ENCODE measurements at places on chromosomes 5 and 9.
A peak's percentile ranks its signal among the peaks of the same experiment; 100 is the strongest.

GRCh38 chr5:31987985-31988710 lies 186.0 kb downstream of the GOLPH3 start:
- DNase-seq = no peak

DNA sequence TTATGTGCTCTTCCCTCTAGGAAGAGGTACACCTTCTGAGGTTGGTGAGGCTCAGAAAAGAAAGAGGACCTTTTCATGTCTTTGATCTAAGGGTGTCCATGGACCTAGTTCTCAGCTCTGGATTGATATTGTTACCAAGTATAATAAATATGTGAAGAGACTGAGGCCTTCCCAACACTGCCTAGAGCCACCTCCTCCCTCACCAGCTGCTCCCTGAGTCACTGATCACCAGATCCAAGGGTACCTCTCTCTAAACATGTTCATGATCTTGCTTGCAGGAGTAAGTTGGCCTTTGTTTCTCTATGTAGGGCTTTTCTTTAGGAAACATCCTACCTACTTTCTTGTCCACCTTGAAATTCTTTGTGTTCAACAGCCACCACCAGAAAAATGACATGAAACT lies 218.8 kb upstream of the ADRA1B start:
- no peak for DNase-seq

GRCh38 chr5:162474239-162474638 lies 406.7 kb downstream of the GABRG2 start:
- DNase-seq = no peak

- DNase-seq = no peak
Observed at GRCh38 chr5:163574472-163575440, 69.3 kb downstream of the MAT2B start.

DNA sequence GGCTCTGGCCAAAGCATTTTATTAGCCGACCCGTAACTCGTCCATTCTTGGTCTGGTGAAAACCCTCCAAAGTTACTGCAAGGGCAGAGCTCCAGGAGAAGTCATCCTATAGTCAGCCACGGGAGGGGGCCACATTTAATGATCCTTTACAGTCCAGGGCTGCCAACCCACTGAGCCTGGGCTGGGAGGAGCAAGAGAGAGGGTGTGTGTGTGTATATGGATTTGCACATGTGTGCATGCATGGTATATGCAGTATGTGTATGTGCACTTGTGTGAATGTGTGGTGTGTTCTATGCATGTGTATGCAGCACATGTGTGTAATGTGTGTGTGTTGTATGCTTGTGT lies 4.2 kb upstream of the RASGEF1C start:
- no peak for DNase-seq

DNA sequence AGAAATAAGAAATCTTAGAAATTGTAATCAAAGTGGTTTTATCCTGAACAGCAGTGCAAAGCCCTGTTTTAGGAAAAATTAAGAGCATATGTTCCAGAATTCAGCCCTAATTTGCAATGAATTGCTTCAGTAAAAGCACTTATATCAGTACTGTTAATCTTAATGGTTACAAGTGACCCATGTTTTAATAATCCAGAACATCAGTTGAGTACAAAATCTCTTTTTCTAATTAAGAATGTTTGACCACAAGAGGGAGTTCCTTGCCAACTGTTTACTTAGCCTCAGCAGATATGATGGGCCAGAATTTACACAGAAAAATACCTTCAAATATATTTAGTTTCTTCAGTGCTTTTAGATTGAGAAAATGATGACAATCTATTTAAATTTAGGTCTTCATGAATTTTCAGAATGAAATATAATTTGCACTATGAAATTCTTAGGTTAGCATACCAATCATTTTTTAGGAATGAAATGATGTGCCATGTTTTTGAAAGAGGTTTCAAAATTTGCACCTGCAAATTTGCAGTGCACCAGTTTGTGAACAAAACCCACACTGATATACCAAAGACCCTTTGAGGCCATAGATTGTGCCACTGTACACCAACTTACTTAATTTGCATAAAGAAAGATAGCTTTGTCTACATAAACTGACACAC lies 926.3 kb upstream of the ARRDC3 start:
- DNase-seq = peak; percentile 52

DNA sequence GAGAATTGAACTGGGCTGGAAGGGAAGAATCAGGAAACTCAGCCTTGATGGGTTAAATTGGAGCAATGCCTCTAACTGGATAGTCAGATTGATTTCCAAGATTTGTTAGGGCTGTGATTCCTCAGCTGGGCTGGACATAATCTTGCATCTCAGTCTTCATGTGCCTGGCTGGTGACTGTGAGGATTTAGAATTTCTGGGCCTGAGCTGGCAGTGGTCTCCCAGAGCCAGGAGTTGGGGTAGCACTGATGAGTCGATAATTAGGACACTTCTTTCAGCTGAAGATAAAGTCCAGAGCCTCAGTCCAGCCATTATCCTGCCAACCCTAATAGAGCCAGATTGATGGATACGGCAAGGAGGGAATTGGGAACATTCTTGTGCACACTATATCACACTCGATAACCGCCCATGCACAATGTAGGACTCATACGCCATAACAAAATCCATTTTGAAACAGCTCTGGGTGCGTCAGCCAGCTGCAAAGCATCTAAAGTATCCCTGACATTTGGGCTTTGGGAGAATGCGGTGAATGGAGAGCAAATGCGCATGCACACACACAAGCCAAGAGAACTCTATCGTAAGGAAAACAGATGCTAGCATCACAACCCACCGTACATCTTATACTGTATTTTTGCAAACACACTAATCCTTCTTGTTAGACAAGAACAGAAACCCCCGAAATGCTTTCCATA lies 405.1 kb upstream of the KLF4 start:
- peak; percentile 12 for DNase-seq

GRCh38 chr5:27124590-27124989 lies 86.2 kb upstream of the CDH9 start:
- DNase-seq = peak; percentile 69

DNA sequence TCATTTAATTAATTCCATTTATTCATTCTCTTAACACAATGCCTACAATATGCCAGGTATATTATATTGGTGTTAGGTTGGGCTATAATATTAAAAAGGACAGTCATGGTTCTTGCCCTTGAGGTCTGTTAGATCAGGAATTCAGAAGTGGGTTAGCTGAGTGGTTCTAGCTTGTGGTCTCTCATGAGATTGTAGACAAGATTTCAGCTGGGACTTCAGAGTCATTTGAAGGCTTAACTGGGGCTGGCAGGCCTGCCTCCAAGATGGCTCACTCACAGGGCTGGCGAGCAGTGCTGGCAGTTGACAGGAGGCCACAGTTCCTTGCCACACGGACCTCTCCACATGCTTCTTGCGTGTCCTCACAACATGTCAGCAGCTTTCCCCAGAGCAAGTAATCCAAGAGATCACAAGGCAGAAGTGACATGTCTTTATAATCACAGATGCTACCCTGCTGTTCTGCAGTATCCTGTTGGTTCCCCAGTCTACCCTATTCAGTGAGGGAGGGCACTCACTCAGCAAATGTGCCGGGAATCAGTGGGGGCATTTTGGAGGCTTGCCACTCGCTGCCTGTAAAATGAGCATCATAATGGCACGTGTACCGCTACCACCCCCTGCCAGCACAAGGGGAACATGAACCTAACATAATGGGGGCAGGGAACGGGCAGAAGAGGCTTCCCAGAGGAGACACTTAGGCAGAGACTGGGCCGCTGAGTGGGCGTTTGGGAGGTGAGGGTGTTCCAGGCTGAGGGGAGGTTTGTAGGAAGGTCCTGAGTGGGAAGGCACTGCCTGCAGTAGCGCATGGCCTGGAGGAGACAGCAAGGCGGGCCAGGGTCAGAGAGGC lies 70.0 kb downstream of the EXOSC2 start:
- no peak for DNase-seq

DNA sequence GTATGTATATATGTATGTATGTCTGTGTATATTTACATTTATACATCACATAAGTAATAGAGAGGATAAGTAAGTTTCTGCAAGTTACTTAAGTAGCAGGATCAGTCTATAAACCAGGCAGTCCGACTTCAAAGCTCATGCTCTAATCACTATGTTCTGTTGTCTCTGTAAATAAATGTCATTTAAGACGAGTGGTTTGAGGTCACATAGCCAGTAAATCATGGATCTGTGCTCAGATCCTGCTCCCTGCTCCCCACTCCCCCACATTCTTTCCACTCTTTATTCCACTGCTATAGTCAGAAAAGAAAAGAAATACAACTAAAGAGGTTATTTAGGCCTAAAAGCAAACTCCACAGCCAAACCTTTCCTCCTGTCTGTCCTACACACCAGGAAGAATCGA lies 90.4 kb downstream of the SERINC5 start:
- DNase-seq = no peak

DNA sequence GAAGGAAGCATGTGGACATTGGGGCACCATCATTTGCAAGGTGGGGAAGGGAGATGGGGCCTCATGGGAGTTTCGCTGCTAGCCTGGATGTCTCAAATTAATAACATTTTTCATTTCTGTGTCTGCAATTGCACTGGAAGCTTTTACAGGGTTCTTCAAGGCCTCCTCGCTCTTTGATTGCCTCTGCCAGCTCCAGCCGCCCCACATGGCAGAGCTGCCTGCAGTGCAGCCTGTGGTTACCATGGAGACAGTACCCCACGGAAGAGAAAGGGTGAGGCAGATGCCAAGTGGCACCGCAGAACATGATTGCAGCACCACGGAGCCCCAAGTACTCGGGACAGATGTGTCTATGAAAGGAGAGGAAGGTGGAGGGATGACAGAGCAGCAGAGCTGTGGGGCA lies 25.4 kb downstream of the CTNND2 start:
- no peak for DNase-seq

DNA sequence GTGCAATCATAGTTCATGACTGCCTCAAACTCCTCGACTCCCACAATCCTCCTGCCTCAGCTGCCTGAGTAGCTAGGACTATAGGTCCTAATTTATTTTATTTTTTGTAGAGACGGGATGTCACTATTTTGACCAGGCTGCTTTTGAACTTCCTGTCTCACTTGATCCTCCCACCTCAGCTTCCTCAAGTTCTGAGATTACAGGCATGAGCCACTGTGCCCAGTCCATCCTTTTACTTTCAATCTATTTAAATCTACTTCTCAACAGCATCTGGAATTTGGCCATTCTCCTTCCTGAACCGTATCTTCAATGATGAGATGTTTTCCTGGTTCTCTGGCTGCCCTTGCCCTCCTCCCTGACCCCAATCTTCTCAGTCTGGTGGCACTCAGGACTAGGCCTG lies 12.2 kb upstream of the GRIN1 start:
- DNase-seq = no peak

DNA sequence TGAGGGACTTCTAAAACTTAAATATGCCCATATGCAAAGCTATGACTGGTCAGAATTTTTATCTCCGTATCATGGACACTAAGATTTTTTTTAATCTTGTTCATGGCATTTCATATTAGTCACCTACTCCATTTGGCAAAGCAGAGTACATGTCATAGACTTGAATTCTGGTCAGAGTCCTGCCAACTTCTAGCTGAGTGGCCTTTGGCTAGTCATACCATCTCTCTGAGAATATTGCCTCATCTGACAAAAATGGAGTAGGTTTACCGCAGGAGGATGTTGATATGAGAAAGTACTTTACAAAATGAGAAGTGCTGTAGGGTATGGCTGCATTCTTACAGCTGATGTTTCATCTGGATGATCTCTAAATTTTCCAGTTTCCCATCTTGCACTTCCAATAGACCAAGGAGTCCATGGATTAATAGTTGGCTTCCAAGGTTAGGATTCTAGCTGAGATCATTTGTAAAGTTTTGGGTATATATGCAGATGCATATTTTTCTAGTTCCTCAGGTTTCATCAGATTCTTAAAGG lies 150.8 kb upstream of the NR3C1 start:
- DNase-seq = no peak

- DNase-seq = peak; percentile 63
Observed at GRCh38 chr5:143376911-143377813, 26.3 kb downstream of the NR3C1 start.

- DNase-seq = no peak
Observed at GRCh38 chr5:170296935-170297588, 515 bp downstream of the LCP2 start.

DNA sequence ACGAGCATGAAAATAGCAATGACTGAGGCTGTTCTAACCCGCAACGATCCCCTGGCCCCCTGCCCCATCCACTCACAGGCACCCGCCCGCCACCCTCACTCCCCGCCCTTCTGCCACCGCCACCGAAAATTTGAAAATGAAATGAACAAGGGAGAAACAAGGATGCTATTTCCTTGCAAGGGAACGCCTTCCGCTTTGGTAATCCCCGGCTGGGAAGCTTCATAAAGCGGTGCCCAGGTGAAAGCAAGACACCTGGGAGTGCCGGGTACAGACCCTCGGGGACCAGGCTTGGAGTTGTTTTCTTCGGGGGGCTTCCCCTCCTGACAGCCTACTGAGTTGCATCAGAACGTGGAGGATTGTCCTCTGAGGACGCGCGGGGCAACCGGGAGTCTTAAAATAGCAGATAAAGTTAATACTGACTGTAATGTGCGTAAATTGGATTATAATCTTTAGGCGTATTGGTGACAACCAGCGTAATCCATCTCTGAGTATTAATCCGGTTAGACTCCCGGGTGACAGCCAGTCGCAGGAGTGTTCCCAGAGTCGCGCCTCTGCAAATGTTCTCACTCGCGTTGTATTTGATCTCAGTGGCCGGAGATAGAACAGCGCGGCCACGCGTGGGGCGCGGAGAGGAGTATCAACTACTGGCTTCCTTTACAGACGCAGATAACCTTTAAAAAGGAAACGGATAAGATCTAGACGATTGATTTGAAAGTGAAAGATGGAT lies 885 bp upstream of the MLLT3 start:
- DNase-seq = peak; percentile 43

- DNase-seq = no peak
Observed at GRCh38 chr9:112403614-112404201, 23.8 kb downstream of the HSDL2 start.

DNA sequence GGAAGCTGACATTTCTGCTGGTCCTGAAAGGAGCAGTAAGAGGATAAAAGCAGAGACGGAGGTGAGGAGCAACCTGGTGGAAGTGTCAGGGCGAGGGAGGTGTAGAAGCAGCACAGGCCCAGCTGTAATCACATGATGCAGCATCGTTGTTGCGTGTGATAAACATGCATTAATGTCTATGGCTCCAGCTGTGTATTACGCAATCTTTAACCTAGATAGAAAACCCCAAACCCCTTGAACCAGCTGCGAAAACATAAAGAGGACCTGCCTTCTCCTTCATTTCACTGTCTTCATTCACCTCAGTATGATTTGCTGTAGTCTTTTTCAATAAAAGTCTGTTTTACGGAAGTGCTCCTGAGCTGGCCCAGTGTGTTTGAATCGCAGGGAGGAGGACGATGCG lies 162.9 kb downstream of the NTRK2 start:
- DNase-seq = no peak

- DNase-seq = no peak
Observed at GRCh38 chr5:168163966-168164365, 127.5 kb upstream of the WWC1 start.

DNA sequence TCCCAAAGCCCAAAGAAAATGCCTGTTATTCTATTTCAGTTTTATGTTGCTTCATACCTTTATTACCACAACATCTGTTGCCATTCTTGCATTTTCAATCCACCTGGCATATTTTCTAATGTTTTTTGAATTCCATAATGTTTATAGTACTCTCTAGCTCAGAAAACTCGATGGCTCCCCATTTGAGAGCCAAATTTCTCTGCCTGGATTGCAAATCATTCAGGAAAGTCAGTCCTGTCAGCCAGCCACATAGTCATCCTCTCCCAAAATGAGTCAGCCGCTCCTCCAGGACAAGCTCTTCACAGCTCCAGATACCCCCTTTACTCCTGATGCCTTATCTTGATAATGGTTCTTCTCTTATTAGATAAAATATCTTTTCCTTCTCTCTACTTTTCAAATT lies 78.2 kb upstream of the ADCY2 start:
- DNase-seq = no peak

- DNase-seq = no peak
Observed at GRCh38 chr5:172745406-172745805, 25.6 kb downstream of the DUSP1 start.

Measured in GM23338 (cell line).